Erythroblast (primary cell): ENCODE measurements at places on chromosomes 5 and 9.

DNA sequence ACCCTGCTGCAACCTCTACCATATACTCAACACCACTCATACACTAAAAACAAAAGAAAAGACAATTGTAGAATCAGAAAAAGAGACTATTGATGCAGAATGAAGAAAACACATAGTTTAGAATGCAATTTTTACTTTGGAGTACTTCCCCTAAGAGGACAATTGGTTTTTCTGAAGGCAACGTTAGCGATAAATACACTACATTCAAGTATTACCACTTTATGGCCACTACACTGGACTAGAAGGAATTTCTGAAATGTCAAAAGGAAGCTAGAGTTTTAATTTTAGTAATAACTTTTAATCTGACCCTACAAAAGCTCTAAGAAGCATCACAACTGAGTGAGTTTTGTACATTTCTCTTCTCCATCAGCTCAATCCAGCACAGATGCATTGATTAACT is 24.7 kb downstream of the PUM3 start:
- no peak for DNase-seq

GRCh38 chr5:139061274-139061673 is 136.9 kb downstream of the SIL1 start:
- no peak for DNase-seq

- no peak for DNase-seq
Observed at GRCh38 chr5:9409413-9409960, 136.4 kb downstream of the SEMA5A start.

DNA sequence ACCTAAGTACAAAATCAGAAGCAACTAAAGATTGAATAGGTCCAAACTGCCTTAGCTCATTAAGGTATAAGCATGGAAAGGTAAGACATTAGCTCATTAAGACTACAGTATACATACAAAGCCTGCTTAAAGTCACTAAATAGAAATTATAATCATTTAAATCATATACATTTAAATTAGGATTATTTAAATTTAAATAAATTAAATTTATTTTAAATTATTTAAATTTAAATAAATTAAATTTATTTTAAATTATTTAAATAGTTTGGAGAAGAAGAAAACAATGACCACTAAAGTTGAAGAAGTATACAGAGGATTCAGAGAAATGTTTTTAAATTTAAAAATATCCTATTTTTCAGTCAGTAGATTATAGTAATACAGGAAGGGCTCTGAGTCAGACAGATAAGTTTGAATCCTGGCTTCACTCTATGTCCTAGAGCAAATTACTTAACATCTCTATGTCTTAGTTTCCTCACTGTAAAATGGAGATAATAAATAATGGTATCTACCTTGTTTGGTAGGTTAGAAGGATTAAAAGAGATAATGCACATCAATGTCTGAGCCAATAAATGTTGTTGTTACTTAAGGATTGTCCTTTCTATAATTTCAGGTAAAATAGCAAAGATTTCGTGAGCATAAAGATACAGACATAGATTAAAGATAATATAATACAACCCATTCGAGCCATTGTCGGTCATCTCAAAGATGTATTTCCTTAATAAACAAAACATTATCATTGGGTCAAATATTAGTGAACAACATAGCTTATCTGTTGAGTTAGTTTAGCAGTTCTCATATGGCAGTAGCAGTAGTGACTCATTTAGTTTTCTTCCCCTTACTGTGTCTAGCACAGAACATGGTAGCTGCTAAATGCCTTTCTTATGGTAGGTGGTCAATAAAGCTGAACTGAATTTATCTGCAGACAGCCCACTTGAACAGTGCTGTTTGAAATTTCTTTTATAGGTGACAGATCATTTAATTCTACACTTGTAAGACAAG is 100.6 kb downstream of the KIAA0825 start:
- DNase-seq: no peak

DNA sequence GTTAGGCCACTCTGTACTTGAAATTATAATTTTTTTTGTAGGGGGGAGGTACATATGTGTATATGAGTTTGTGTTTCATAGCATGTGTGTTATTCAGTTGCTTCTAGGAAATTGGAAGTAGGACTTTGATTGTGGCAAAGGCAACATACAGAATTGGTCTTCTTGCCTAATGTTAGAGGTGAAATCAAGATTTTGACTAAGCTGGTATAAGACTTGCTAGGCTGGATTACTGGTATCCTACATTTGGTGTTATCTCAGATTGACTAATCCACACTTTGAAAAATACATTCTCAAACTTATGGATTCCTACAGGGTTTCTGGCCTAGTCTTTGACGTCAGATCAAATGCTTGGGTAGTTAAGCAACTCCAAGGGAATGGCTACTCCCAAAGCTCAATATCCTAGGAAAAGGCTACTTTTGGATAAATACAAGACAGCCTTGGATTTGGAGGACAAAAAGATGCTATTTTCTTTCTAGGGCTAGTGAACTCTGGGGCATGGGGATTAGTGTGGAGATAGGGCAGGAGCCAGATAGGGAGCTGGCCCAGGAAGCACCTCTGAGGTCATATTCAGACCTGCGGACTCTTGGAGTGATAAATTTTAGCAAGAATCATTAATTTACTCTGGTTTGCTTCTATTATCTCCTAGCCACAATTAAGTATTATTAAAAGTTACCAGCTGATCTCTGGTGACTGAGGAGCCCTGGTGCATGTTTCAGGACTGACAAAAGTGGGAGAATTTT is 144.0 kb upstream of the RPS23 start:
- DNase-seq: no peak

DNA sequence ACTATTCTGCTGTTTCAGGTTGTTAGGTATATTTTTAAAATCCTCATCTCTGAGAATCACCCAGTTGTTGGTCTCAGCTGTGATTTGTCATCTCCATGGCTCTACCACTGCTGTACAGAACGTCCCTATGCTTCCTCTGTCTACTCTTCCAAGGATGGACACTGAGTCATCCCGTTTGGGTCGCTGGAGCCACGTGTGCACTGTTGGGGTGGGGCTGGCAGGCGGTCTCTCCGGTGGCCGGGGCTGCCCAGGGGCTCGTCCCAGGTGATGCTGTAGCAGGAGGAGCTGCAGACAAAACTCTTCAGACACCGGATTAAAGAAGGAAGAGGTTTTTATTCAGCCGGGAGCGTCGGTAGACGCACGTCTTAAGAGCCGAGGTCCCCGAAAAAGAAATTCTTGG is 16.9 kb downstream of the LCN9 start:
- DNase-seq: no peak

- DNase-seq: no peak
Observed at GRCh38 chr5:99621772-99622681, 693.2 kb upstream of the CHD1 start.

DNA sequence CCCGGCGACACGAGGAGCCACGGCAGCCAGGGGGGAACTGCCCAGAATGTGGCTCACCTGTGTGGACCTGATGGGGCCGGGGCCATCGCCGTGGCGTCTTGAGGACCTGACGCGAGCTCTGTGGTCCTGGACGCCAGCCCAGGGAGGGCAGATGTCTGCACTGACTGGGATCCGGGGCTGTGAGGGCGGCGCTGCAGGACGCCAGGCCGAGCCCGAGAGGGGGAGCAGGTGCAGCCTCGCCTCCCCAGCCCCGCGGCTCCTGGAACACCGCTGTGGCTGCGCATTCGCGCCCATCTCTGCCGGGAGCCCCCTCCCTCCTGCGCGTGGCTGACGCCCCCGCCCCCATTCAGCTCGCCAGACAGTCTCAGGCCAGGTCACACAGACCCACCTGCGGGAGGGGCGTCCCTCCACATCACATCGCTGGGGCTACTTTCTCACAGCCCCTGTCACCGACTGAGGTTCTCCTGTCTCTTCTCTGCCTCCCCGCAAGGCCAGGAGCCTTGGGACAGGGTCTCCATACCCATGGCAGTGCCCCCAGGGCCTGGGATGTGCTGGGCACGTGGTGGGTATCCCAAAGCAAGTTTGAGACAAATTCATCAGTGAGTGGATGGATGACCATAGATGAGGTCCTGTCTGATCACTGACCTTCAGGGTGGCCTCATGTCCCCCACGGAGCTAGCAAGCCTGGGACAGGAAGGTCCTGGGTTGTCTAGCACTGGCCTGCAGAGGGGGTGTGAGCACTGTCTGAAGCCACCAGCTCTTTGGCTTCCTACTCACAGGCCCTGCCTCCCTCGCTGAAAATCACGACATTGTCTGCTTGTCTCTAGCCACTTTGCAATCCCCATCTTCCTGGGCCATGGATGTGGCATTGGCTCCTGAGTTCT is 47.3 kb downstream of the RASGEF1C start:
- DNase-seq: no peak

- DNase-seq: no peak
Observed at GRCh38 chr9:86974421-86974820, 27.1 kb upstream of the GAS1 start.
